ENCODE measurements at places on chromosomes 2 and 18. TPM values are rescaled to one million over a fixed set of nuclear protein-coding genes. Genes with fewer than 3 reads are reported as not detected.

FEV gene
- not detected for total RNA-seq

DPP4 gene
- 15.3 TPM for total RNA-seq

NEU4 gene
- total RNA-seq: 0.65 TPM

CYP27A1 gene
- 0.14 TPM for total RNA-seq

MPP4 gene
- total RNA-seq: not detected

GPATCH11 gene
- total RNA-seq: 17.2 TPM

AGFG1 gene
- total RNA-seq: 228 TPM

CLK1 gene
- 108 TPM for total RNA-seq

FAP gene
- not detected for total RNA-seq

RAD51AP2 gene
- total RNA-seq: not detected

LYPD6B gene
- total RNA-seq: not detected

SNTG2 gene
- total RNA-seq: 1.0 TPM

DQX1 gene
- total RNA-seq: 0.34 TPM

PDE11A gene
- total RNA-seq: not detected

CHST9 gene
- total RNA-seq: not detected

GRCh38 chr18:7629416-7629815 lies 62.3 kb downstream of the PTPRM start:
- no peak for DNase-seq

GRCh38 chr2:9974343-9974742 lies 22.9 kb downstream of the GRHL1 start:
- DNase-seq: no peak

- no peak for DNase-seq
These were observed 2.1 kb downstream of the GREB1 start for GRCh38 chr2:11535899-11536344.

DNA sequence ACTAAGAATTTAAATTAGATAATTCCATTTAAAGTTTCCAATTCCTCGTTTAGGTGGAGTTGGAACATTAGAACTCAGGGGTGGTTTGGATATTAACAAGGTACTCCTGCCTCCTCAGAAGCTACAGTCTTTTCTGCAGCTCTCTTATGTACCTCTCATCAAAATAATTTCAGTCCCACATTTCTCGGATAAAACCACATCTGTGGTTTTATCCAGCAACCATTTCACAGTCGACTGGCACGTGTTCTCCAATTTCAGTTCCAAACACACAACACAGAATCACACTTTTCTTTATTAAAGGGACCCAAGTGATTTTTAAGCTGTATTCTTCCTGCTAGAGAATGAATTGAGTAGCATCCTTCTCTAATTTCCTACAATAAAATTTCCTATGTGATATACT lies 22.7 kb upstream of the NFU1 start:
- DNase-seq: no peak

DNA sequence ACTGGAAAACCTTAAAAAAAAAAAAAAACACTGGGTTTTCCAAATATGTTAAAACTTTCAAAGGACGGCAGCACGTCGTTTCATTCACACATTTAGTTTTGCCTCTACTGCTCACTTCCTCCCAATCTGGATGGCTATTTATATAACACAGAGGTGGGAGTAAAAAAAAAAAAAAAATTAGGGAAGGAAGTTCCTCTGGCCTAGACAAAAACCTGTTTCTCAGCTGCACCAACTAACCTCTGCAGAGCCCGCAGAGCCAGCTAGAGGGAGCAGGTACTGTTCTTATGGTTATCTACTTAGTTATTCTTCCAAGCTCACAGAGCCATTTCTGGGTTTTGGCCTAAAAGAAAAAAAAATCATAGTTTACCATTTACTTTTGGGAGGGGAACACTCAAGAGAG lies 28.1 kb downstream of the SLC1A4 start:
- no peak for DNase-seq

- DNase-seq: no peak
These were observed 142.1 kb downstream of the MYT1L start for GRCh38 chr2:2188941-2189340.

- DNase-seq: peak; percentile 69
These were observed 4.4 kb downstream of the ANKRD23 start for GRCh38 chr2:96839293-96839874.

GRCh38 chr2:191195021-191195420 lies 44.2 kb upstream of the STAT4 start:
- DNase-seq: no peak

- no peak for DNase-seq
These were observed 367.8 kb upstream of the HS6ST1 start for GRCh38 chr2:128686497-128686859.

DNA sequence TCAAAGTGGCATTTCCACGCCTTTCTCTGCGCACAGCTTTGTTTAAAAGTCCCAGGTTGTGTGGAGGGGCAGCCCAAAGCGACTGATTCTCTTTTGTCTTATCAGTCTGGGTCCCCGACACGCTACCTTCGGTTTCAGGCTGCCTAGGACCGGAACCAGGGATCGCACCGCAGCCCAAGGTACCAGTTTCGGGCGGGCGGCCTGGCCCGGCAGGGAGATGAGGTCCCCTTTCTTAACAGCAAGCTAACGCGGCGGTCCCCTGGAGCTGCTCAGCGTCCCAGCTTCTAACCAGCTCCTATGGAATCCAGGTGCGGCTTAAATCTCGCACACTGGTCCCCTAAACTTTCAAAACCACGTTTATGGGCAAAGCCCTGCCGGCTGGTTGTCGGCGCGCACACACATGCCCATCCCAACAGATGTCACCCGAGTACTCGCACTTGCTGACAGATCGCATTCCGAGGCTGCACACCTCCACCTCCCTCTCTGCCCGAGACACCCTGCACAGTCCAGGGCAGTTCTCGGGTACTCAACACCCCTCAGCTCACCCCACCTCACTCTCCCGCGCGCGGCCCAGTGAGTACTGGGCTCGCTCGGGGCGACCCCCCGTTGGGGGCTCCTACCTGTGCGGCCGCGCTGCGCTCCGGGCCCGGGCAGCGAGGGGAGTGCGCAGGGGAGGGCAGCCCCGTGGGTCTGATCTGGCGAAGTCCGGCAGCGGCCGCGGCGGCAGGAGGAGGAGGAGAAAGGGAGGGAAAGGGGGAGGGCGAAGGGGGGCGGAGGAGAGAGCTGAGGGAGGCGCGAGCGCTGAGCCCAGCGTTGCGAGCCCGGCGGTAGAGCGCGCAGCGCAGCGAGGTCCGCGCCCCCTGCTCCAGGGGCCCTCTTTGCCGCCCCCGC lies at the start of gene EFEMP1:
EFEMP1 (minus strand) TSS at position 692 of the 891 bp plus-strand sequence. CDS start 1,342 bp downstream, outside the sequence.
- DNase-seq: no peak

DNA sequence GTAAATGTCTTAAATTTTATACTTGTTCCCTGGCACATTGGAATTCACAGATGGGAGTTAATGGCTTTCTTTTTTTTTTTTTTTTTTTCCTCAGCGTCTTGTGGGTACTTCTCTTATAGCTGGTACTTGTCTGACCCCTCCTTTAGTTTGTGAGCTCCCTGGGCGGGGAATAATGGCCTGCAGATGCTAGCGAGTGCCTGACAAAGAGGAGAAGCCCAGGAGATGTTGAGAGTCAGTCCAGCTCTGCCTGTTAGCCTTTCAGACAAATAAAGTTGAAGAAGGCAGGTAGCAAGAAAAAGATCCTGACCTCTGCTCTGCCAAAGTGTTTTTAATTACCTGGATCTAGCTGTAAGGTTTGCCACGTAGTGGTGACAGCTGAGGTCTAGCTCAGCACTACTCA lies 6.6 kb downstream of the BCL2L11 start:
- no peak for DNase-seq

DNA sequence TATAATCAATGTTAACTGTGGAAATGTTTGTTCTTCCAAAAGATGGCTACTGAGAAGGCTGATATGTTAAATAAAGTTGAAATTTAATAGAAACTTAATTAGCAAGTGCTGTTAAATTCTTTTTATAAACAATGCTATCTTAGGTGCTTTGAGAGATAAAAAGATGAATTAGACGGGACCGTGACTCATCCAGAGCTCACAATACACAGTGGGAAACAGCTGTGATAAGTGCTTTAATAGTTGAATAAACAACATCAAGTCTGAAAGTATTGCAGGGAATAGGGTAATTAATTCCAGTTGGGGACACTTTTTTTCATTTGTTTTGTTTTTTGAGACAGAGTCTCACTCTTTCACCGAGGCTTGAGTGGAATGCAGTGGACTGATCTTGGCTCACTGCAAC lies 85.5 kb upstream of the DTNA start:
- DNase-seq: no peak

DNA sequence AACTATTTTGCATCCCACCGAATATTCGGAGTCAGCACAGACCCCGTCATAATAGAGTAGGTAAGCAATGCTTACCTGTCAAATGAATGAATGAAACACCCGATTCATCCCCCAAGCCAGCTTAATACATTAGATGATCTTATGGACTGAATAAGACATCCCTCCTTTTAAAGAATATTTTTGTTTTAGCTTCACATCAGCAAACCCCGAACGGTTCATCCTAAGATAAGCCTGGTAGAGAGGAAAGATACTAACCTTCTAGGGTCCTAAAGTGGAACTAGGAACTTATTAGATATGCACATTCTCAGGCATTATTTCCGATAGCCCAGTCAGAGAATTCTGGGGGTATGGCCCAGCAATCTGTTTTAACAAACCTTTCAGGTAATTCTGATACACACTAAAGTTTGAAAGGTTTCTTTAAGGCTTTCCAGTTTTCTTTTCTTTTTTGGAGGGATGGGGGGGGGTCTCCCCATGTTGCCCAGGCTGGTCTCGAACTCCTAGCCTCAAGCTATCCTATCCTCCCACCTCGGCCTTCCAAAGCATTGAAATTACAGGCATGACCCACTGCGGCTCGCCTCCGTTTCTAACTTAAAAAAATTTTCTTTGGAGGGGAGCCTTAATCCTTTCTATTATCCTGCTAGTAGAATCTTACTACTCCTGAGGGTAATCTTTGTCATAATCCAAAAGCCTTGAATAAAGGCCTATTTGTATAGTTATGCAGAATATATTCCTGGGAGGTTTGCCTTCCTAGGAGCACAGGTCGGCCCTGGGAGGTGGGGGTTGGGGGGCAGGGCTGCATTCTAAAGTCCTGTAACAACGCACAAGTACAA lies 1.0 kb upstream of the ACTR3 start:
- no peak for DNase-seq

GRCh38 chr2:24421668-24422067 lies 61.3 kb upstream of the ITSN2 start:
- peak; percentile 52 for DNase-seq

DNA sequence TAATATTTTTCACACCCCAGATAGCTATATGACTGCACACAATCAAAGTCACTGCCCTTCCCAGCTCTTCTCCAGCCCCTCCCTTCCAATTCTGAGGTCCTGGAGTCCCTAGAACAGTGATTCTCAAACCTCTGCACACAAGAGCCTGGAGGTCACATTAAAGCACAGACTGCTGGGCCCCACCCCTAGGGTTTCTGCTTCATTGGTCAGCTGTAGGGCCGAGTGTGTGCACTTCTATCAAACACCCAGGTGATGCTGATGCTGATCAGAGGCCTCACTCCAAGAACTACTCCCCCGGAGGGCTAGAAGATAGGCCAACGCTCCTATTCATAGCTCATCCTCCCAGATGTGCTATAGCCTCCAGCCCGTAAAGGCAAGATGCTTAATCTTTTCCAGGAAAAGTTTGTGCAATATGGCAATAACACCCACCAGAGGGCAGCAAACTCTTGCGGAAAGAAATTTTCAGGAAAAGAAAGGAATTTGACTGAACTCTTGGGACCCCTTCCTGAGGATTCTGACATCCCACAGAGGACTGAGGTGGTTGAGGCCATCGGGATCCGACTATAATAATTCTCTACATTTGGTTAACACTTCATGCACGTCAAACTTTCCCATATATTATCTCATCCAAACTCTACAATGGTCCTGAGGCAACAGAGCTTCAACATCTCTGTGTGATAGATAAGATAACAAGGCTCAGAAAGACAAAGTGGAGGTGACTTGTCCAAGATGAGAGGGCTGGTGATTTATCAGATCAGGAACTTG lies 194.2 kb upstream of the PKDCC start:
- DNase-seq: no peak

- no peak for DNase-seq
These were observed 34.0 kb downstream of the SLC4A10 start for GRCh38 chr2:161658259-161658658.

GRCh38 chr18:765764-766549 lies 46.1 kb downstream of the YES1 start:
- no peak for DNase-seq

GRCh38 chr18:32455361-32455760 lies 15.3 kb downstream of the GAREM1 start:
- no peak for DNase-seq

GRCh38 chr2:215847718-215848117 lies 165.6 kb downstream of the MREG start:
- DNase-seq: no peak

DNA sequence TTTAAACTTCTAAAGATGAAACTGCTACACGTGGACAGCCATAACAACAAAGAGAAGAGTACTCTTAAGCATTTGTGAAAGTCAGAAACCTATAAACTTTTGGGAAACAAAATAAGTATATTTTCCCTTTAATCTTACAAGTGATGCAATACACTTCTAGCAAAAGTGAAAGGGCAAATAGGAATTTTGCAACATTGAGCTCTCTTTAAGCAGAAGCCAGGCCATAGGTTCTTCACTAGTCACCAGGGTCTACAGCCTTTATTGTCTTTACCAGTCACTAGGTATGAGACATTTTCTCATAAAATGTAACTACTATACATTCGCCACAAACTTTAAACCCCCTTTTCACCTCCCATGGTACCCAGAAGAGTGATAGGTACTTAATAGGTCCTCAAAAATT lies 37.5 kb downstream of the SCN1A start:
- no peak for DNase-seq

GRCh38 chr18:70110678-70111077 lies 94.8 kb downstream of the RTTN start:
- DNase-seq: no peak

DNA sequence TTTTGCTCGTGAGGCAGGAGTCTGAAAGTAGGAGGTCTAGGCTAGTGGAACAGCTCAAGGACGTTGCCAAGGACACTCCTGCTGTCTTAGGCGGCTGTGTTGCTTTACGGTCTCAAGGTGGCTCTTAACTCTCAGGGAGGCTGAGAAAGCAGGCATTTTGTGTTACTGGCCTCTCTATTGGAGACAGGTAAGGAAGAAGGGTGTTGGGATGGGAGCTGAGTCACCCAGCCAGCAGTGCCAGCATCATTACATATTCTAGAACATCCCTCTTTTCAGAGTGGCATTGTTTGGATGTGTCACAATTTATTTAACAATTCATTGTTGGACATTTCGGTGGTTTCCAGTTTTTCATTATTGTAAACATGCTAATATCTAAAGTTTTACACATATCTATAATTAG lies 30.8 kb upstream of the TMEM214 start:
- no peak for DNase-seq

DNA sequence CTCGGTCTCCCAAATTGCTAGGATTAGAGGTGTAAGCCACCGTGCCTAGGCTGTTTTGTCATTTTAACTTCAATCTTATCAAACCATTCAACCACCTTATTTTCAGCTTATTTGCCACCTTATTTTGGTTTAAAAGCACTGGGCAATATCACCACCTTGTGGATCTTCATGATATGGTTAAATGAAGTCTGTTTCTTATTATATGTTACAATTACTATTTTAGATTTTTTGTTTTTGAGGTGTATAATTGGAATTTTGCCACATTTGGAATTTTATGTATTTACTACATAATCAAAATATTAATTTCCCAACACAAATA lies 43.8 kb upstream of the SCN9A start:
- no peak for DNase-seq

- DNase-seq: no peak
These were observed 95.9 kb downstream of the ZFP36L2 start for GRCh38 chr2:43130548-43130875.

- DNase-seq: no peak
These were observed 197.9 kb downstream of the DSEL start for GRCh38 chr18:67318651-67319050.

- DNase-seq: no peak
These were observed 48.6 kb upstream of the TEX51 start for GRCh38 chr2:126849991-126850535.

- no peak for DNase-seq
These were observed 1.8 kb downstream of the HOXD13 start for GRCh38 chr2:176094349-176094748.

Measured in activated T-cell treated with anti-CD3 and anti-CD28 coated beads, Interleukin-2, amount 50 U/mL, for 4 hours (primary cell).